Heart left ventricle (tissue), 16 donors: ENCODE measurements at places on chromosomes 5 and 9.

GRCh38 chr5:124136609-124137008, 609.8 kb downstream of the ZNF608 start:
- DNase-seq: no peak

- DNase-seq: no peak
Measured at GRCh38 chr5:56011835-56012234, 17.1 kb upstream of the IL6ST start.

- no peak for DNase-seq
Measured at GRCh38 chr9:13596383-13596970, 317.0 kb upstream of the MPDZ start.

DNA sequence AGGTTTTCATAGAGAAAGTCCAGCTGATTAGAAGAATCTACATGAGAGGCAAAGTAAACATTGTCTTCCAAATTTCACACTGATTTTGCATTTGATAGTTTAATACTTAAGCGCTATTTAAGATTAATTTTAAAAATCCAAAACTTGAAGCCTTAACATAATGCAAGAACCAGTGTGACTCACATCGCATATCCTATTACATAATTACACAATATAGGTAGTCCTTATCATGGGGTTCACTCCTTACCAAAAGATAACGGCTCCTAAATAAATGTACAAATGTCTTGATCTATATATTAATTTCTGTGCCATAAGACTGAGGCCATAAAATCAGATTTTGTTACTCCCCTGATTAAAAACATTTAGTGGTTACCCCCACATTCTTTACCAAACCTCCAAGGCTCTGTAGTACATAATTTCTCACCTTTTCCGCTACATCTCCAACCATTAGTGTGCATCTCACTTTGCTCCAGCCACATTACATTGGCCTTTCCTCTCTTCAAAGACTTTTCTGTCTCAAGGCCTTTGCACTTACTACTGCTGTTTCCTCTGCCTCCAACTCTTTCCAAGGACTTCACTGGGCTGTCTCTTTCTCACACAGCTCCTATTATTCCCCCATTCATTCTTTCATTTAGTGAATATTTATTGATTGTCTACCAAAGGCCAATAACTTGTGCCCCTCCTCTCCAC, 1.0 kb downstream of the RIOK2 start:
- no peak for DNase-seq

- DNase-seq: no peak
Measured at GRCh38 chr9:130579738-130580463, 524 bp downstream of the FUBP3 start.
